Fibroblast of the aortic adventitia (primary cell): ENCODE measurements at places on chromosomes 16 and 17. TPM values are rescaled to one million over a fixed set of nuclear protein-coding genes. Genes with fewer than 3 reads are reported as not detected.

C17orf50 gene
- total RNA-seq: not detected in 2 replicates

TNFRSF13B gene
- total RNA-seq: not detected in 2 replicates

FBXO31 gene
- 23.1 and 30.4 TPM in 2 replicates for total RNA-seq

IL17C gene
- total RNA-seq: not detected in 2 replicates

ITGB4 gene
- 0.09 and 0.16 TPM in 2 replicates for total RNA-seq
